ENCODE measurements at places on chromosomes 6 and 20.

DNA sequence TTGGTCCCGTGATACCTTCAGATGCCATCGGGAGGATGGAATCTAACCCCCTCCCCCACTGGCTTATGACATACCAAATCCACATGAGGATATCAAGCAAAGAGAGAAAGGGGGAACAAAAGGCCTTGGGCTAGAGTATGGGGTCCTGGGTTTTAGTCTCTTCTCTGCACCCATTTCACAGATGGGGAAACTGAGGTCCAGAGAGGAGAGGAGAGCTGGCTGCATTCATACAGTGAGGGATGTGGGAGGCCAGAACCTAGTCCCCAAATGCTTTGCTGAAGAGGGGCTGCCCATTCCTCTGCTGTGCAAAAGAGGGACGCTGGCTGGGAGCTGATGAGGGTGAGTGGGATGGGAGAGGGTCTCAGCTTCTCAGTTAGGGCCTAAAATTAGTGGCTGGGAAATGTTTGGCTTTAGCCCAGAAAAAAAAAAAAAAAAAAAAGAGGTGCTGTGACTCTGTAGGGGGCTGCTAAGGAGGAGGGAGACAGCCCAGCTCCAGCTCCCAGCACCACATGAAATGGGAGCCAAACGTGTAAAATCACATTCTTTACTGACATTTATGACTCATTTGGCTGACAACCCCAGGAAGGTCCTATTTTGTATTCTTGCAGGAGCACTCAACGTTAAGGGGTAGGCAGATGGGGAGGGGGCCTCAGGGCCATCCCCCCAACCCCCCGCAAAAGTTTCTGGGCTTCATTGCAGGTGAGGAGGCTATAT is 11.9 kb downstream of the XKR7 start:
- ATAC-seq: no peak

GRCh38 chr20:49420811-49421295 is 61.6 kb downstream of the KCNB1 start:
- ATAC-seq: no peak

DNA sequence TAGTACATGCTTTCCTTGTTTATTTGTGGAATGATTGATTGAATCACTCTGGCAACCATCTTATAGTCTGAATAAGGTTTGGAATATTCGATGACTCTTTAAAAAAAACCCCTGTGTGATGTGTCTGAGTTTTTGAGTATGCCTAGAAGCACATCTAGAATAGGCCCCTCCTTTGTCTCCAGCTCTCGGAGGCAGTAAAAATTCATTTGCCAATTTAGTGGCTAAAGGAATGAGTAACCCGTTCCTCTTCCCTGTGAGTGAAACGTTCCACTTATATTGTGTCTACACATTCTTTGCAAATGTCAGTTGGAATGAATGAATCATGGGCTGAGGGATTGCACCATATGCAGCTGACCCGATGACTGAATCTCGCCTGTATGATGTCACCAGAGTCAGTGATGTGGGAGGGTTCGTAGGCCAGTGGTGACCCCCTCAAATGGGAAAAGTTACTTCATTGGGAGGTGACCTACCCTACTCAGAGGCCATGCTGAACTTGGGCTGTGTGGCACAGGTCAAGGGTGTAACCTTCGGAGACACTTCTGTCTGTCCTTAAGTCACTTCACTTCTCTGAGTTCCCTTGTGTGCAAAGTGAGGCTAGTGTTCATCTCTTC is 21.6 kb downstream of the MOCS3 start:
- peak; percentile 87 for ATAC-seq

- no peak for ATAC-seq
These were observed 53.1 kb downstream of the PLG start for GRCh38 chr6:160755165-160755564.

DNA sequence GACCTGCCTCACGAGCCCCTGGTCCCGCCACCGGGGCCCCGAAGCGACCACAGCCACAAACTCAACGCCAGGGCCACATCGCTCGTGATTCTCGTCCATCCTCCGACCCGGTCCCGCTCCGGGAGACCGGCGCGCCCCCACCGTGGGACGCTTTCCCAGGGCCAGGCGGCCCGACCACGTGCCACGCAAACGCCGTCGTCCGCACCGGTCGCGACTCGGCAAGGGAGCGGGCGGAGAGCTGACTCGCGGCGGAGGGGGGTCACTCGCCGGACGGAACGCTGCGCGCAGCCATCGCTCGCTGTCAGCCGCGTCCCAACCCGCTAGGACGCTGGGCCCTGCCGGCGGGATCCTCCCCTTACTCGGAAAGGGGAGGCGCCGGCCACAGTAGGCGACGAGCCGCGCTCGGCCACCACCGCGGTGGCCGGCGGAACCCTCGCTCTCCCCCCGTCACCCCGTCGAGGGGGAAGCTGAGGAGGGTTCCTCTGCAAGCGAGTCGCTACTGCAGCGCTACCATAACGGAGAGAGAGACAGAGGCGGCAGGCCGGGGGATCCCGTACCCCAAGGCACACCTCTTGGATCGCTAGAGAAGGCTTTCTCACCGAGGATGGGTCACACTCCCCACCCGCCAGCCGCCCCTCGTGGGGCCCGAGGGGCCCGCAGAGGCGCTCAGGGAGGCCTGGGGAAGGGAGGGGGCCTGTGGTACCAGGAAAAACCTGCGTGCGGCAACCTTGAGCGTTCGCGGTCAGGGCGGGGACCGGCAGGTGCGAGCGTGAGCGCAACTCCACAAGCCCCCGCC is 511.8 kb upstream of the ZNF337 start:
- ATAC-seq: peak; percentile 77

- ATAC-seq: peak; percentile 93
These were observed 109.9 kb downstream of the NOL4L start for GRCh38 chr20:32474967-32475811.

DNA sequence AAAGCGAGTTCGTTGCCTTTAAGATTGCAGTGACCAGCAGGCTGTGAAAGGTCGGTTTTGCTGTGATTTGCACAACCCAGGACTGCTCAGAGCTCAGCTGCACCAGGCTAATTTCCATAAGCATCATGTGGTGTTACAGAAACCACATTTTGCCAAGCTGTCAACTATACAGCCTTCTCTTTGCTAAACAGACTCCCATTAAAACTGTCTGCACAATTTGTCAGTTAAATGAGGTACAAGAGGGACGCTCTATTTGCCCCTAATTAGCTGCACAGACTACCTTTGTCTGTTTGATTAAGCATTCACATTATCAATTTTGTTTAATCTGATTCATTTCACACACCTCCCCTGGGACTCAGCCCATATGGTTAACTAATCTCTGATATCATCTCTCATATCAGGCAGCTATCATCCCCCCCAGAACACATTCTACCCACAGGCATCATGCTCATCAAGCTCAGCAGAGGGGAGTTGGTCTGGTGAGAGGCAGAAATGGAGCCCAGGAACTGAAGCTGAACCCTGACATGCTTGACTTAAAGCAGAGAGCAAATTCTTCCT is 62.1 kb downstream of the OLIG3 start:
- no peak for ATAC-seq

GRCh38 chr6:52376763-52377162 is 14.8 kb downstream of the PAQR8 start:
- ATAC-seq: no peak

DNA sequence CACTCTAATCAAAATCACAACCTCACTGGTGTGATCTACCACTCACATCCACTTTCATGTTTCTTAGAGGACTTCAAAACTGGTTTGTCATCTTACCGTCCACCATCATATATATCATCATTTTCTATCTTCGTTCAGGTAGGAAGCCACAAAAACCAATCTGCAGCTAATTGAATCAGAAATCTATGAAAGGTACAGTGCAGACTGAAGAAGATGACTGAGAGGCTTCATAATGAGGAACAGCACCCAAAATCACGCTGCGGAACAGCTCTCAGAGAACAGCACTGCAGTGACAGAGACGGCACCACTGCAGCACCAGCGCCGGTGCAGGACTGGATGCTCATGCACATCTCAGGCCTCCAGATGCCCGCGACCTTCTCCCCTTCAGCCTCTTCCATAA is 13.0 kb downstream of the GMDS start:
- ATAC-seq: no peak

DNA sequence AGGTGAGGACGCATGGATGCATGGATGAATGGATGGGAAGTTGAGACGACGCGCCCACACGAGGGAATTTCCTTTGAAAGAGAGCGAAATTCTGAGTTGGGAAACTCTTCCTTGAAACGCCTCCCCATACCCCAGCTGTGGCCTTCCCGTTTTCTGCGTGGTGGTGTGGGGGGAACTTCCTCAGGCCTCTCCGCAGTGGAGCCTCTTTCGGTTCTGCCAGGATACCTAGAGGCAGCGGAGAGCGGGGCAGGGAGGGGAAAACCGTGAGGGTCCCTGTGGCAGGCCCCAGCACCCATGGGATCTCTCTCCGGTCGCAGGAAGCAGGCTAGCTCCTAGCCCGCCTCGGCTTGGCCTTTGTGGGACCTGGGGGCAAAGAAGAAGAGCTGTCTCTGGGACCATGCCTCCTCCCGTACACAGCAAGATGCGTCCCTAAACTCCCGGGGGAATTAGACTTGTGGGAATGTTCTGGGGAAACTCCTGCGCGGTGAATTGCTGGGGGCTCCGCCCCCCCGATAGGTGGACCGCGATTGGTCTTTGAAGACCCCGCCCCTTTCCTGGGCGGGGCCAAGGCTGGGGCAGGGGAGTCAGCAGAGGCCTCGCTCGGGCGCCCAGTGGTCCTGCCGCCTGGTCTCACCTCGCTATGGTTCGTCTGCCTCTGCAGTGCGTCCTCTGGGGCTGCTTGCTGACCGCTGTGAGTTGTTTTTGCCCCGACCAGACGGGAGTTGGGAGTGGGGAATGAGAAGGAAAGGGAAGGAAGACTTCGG is at the start of gene CD40:
TSS of gene CD40 (plus strand) at position 611 of the 764 bp plus-strand sequence. CDS start at position 641, 30 bp downstream.
- no peak for ATAC-seq
